ENCODE measurements at places on chromosomes 1 and 21. TPM values are rescaled to one million over a fixed set of nuclear protein-coding genes. Genes with fewer than 3 reads are reported as not detected.

The SYT14 gene
- total RNA-seq: 0.14 TPM

The CNKSR1 gene
- total RNA-seq: 12.3 TPM

The NME7 gene
- total RNA-seq: 26.3 TPM

The CRB1 gene
- 0.07 TPM for total RNA-seq

The VWA5B1 gene
- not detected for total RNA-seq

Data from nasal cavity respiratory epithelium epithelial cell of viscerocranial mucosa (primary cell).